Breast epithelium (tissue), 4 donors: ENCODE measurements at places on chromosomes 5 and 9.

GRCh38 chr9:2120926-2121689 lies 106.0 kb downstream of the SMARCA2 start:
- no peak for DNase-seq

GRCh38 chr9:135901826-135902225 lies 5.5 kb downstream of the CAMSAP1 start:
- DNase-seq = no peak

DNA sequence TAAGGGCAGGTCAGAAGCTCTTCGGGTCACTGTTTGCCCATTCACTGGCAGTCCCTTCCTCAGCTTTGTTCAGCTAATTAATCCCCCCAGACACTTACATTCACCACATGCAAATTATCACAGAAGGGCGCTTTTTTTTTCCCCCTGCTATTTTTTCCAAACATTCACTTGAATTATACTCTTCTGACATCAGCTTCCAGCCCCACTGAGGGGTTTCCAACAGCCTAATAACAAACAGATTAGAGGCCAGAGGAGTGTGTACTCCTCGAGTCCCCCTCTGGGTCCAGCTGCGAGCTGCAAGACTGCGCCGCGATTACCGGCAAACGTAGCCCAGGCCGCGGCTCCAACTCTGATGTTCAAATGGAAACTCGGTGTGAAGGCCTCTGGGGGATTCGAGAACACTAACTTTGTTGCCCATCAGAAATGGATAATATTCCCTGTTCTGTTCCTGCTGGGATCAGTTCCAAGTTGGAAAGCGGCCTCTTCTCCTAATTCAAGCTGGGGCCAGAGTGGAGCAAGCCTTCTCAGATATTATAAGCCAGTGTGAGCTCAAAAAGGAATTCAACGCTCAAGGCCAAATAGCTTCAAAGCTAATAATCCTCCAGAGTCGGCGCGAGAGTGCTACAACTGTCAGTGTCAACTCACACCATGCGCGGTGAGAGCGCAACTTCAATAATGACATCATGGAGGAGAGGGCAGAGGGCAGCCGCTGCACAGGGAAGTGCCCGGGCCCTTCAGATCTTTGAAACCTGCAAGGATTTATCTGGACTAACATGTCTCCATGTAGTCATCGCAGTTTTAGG lies 560.8 kb downstream of the BNC2 start:
- no peak for DNase-seq

- DNase-seq = no peak
Observed at GRCh38 chr5:93394301-93394700, 186.7 kb downstream of the NR2F1-AS1 start.

DNA sequence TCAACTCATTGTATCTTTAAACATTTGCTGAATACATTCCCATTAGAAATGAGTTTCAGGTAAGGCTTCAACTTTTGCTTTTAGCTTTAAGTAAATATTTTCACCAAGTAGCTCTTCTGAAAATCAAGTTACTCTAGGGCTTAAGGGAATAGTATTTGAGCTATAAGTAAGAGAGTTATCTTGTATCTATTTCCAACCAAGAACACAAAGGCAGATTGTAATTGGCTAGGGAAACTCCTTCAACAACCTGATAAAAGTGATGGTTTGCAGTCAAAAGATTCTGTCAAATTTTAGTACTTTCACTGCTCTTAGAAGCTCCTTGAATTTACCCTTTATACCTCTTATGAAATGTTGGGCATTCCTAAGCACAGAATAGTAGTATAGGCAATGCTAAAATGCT lies 13.0 kb downstream of the ELL2 start:
- no peak for DNase-seq

DNA sequence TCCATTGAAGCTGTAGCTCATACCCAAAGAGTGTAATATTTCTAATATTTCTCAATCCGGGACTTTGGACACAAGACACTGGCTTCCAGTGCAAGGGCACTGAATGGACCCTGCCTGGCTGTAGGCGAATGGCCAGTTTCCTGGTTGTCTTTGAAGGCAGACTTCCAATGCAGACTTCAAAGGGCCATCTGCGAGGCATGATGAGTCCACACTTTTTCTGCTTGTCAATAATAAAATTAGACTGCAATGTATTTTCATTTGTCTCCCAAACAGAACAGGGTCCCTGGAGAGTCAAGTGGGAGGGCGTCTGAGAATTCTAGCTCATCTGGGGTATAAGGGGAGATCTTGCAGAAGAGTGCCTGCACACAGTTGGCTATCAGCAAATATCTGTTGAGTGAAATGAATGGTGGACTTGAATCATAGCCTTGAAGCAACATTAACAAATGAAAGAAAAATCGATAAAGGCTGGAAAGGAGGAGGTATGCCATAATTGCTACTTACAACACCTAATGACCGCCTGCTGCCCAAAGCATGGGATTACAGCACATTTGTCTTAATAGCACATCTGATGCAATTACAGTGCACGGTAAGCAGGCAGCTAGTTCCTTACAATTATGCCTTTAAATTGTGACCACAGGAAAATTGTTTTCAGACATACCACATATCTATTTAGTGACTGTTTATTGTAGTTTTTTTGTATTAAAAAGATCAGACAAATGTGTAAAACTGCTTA lies 137.5 kb downstream of the ARHGEF28 start:
- DNase-seq = no peak

GRCh38 chr5:129963359-129963758 lies 59.1 kb downstream of the CHSY3 start:
- no peak for DNase-seq

DNA sequence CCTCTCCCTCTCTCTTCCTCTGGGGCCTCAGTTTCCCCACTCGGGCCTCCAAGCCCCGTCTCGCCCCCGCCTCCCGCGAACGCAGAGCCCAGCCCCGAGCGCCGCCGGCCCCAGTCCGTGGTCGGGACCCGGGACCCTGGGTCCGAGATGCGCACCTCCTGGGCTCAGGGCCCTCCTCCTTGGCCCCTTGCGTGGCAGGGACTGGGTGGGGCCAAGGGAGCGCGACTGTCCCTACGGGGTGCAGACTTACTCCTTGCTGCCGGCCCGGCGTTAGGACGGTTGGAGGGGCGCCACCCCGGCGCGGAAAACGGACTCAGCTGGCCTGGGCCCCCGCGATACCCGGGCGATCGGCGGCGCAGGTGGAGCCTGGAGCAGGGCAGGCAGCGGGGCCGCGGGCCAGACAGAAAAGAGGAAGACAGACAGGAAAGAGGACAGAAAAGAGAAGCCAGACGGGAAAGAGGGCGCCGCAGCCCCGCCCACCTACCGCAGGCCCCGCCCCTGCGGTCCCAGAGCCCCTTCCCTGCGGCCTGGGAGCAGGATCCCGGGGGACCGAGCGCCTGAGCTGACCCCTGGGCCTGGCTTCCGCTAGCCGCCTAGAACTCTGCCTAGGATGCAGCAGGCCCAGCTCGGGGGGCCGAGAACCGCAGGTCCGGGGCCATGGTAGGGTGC lies at the start of gene GBGT1:
Gene GBGT1, minus strand, starts transcription at position 411 of the 669 bp plus-strand sequence. CDS start 1,502 bp downstream, outside the sequence.
- no peak for DNase-seq

DNA sequence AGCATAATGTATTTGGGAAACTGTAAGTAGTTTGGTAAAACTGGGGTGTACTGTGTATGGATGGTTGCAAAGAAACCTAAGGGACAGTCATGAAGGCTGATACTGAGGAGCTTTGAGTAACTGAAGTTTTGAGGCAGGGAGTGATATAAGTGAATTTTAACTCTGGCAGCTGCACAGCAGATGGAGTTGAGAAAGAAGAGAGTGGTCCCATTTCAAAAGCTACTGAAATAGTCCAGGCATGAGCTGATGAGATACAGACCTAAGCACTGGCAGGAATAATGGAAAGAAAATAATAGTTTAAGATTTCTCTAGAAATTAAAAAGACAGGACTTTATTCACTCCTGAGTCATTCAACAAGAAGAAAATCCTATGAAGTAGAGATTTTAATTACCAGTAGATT lies 232.0 kb downstream of the CHSY3 start:
- DNase-seq = no peak

GRCh38 chr9:87540444-87541105 lies 42.9 kb downstream of the DAPK1 start:
- DNase-seq = no peak

DNA sequence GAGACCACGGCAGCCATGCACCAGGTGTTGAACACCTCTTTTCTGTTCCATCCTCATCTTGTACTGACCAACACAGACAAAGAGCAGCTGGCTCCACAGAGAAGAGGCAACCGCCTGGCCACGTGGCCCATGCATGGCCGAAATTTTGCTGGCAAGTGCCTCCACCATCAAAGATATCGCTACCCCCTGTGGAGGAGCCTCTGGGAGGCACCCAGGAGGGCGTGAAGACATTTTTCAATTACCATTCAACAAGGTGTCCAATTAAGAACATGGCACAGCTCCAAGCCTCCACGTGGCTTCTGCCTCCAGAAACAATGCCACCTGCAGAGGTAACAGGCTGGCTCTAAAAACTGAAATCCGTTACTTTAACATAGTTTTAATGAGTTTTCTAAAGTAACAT lies 54.4 kb upstream of the CKS2 start:
- no peak for DNase-seq

DNA sequence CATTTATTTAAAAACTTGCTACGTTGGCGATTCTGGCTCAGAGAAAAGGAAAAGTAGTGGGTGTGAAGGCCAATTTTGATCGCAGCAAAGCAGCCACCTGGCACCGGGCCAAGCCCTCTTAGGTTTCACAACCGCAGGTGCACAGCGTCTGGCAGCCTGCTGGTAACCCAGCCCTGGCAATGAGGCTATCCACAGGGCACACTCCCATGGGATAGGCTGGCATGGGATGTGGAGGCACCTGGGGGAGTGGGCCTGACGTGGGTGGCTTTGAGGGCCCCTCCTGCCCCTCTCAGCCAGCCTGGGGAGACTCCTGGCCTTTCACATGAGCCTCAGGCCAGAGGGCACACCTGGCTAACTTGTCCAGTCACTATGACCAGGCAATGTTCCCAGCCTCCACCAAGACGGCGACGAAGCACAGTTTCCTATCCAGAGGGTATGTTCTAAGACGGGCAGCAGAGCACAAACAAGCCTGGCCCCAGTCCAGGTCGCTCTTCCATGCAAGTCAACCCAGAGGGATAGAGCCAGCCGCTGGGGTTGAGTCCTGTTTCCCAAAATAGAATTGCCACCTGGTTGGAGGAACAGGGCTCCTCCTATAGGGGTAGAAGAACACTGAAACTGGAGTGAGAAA lies 19.0 kb downstream of the CMBL start:
- DNase-seq = peak; percentile 71

DNA sequence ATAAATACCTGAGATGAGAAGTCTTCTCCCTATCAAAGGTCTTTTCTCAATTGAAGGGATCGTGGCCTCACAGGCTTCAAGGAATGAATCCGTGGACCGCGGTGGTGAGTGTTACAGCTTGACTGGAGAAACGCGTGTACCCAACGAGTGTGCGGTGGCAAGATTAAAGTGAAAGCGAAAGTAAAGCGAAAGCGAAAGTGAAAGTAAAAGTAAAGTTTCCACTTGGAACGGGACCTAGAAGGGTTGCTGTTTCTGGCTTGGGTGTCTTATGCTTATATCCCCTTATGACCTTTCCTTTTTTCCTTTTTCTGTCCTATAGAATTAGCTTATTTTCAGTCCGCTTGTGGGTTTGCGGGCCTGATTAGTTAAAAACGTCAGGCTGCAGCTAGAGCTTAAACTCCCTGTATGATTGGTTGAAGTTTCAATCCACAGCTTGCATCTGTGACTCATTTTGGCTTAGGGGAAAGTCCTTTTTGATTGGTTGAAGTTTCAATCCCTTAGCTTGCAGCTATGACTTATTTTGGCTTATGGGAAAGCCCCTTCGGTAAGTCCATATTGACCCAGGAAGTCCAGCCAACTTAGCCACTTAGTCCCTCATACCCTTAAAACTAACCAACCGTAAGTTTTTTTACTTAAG lies 924.3 kb upstream of the CDH10 start:
- no peak for DNase-seq

DNA sequence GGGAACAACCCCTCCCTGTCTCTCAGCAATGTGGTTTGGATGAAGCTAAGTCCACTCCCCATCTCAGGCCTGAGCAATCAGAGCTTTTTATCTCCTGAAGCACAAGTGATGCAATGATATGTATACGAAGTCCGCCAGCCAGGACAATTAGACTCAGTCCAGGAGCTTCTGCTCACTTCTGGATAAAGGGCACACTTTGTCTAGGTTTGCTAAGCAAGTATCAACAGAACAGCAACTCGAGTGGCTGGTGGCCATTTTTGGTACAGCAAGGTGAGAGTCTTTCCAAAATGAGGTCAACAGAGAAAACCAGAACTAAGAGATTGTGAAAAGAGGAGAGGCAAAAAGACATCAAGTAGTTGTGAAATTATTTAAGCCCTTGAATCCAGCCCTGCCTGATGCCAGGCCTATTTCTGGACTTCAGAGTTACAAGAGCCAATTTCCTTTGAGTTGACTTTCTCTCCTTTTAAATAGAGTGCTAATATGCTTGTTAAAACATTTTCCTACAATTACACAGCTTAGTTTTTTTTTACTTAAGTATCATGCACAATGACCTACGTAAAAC lies 8.2 kb downstream of the NDUFA8 start:
- DNase-seq = no peak

- peak; percentile 27 for DNase-seq
Observed at GRCh38 chr5:174231956-174232487, 186.5 kb downstream of the NSG2 start.

GRCh38 chr5:72848474-72849428 lies 32.3 kb downstream of the TNPO1 start:
- peak; percentile 51 for DNase-seq

- no peak for DNase-seq
Observed at GRCh38 chr5:136399527-136399926, 34.2 kb upstream of the TRPC7 start.

DNA sequence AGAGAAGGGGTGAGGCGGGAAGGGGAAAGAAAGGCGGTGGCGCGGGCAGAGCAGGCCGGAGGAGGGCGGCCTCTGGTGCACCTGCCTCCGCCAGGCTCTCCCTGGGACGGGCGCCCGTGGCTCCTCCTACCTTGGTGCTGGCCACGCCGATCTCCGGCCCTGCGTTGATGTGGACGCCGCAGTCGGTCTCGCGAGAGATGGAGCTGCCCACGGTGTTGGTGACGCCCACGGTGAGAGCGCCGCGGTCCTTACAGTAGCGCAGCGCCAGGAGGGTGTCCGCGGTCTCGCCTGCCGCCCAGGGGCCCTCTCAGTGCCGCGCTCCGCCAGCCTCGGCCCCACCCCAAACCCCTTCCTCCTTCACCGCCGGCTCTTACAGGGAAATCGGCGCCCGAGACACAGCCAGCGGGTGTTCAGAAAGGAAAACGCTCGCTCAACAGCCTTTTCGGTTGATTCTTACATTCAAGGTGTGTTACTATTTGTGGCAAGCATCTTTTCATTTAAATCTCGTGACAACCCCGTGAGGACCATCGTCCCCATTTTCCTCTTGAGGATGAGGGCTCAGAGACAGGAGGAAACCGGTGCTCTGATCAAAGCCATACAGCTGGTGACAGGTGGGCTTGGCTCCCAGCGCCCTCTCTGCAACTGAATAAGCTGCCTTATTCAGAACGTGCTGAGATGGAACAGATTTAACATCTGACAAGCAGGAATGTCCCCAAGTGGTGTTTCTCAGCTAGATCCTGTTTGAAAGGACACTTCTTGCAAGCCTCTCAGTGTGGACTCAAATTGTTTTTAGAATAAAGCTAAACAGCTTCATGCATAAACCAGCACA lies 22.0 kb upstream of the MAPK9 start:
- no peak for DNase-seq

- no peak for DNase-seq
Observed at GRCh38 chr5:161600156-161600555, 53.6 kb upstream of the GABRB2 start.

- DNase-seq = peak; percentile 97
Observed at GRCh38 chr5:15008476-15008875, 136.9 kb upstream of the ANKH start.

- no peak for DNase-seq
Observed at GRCh38 chr5:81852291-81853029, 101.6 kb upstream of the SSBP2 start.

- no peak for DNase-seq
Observed at GRCh38 chr9:87564111-87564510, 66.4 kb downstream of the DAPK1 start.

- DNase-seq = peak; percentile 28
Observed at GRCh38 chr5:173618927-173619519, 2.6 kb upstream of the BOD1 start.
